ENCODE measurements at places on chromosomes 2 and 18. TPM values are rescaled to one million over a fixed set of nuclear protein-coding genes. Genes with fewer than 3 reads are reported as not detected.

Gene FOSL2
- total RNA-seq, result 46.0 TPM

Gene LONRF2
- total RNA-seq, result not detected

Gene PSMA8
- total RNA-seq, result not detected

Gene GREB1L
- total RNA-seq, result 6.0 TPM

Gene NEURL3
- 0.48 TPM for total RNA-seq

Gene TTN
- total RNA-seq, result not detected

Gene ARHGEF33
- 1.4 TPM for total RNA-seq

Gene CNTNAP5
- total RNA-seq, result not detected

Gene TRIM43
- not detected for total RNA-seq

Gene FAHD2B
- total RNA-seq, result 28.8 TPM

Gene R3HDM1
- total RNA-seq, result 36.7 TPM

Gene CDC42EP3
- total RNA-seq, result 41.6 TPM

Gene TNFRSF11A
- 6.3 TPM for total RNA-seq

Gene LRRTM4
- 1.3 TPM for total RNA-seq

Gene VIT
- total RNA-seq, result not detected

Gene POTEC
- total RNA-seq, result not detected

Gene SGO2
- total RNA-seq, result 25.0 TPM

Gene TTC32
- 27.9 TPM for total RNA-seq

Gene YPEL5
- total RNA-seq, result 67.5 TPM

Gene ATOH8
- total RNA-seq, result 0.25 TPM
